ENCODE measurements at places on chromosomes 5 and 9.

- DNase-seq, result no peak
Measured at GRCh38 chr9:132474253-132474652, 64.2 kb downstream of the CFAP77 start.

DNA sequence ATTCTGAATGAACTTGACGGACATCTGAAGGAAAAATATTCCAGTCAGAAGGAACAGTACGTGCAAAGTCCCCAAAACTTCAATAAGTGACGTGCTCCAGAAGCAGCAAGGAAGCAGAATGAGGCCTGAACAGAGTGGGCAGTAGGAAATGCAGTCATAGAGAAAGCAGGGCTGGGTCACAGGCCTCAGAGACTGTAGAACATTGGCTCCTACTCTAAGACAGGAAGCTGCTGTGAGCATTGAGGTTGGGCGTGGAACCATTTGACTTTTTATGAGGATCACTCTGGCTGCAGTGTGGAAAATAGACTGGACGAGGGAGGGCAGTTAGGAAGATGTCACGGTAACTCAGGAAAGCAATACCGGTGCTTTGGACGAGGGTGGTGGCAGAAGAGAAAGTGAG, 64.0 kb downstream of the DOCK8 start:
- no peak for DNase-seq

- DNase-seq, result no peak
Measured at GRCh38 chr9:26470284-26470683, 422.3 kb downstream of the CAAP1 start.

DNA sequence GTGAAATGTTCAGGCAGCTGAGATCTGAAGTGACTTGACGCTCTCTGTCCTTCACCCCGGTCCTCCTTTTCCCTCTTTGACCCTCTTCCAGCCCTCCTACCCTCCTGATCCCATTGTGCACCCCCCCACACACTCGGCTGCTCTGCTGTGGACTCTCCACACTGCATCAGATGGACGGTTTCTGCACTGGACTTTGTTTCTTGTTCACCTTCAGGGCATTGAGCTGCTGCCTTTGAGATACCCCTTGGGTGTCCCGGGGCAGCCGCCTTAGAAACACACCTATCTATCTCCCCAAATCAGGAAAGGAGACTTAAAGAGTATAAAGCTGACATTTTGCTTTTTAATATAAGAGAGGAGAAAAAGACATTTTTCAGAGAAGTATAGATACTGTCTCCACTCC, 27.5 kb downstream of the AMBP start:
- no peak for DNase-seq

DNA sequence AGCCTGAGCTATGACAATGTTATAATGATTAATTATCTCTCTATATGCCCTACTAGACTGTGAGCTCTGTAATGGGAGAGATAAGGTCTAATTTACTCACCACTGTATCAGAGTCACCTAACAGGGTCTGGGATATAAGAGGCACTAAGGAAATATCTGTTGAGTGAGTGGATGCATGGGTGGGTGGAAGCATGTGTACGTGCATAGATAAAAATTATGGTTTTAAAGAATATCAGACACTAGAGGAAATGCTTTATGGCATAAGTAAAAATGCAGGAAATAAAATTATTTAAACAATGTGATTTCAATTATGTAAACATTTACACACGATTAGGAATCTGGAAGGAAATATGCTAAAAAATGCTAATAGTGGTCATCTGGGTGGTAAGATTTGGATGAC, 137.8 kb downstream of the SPOCK1 start:
- no peak for DNase-seq

- DNase-seq, result no peak
Measured at GRCh38 chr5:15283076-15283475, 216.9 kb upstream of the FBXL7 start.

DNA sequence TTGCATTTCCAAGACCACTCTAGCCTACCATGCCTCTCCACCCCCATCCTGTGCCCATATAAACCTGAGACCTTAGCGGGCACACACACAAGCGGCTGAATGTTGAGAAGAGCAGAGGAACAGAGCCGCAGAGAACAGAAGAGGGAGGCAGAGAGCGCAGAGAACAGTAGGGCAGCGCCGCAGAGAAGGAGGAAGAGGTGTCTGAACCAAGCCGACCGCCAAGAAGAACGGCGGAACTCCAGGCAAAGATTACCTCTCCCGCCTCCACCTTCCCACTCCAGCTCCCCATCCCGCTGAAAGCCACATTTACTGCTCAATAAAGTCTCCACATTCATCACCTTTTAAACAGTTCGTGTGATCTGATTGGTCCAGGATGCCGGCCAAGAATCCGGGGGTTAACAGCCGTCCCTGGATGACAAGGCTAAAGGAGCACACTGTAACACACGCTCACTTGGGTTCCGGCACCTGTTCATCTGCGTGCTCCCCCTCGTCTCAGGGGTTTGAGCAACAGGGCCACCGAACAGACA, 33.2 kb downstream of the GRIN3A start:
- DNase-seq, result no peak

GRCh38 chr9:128902351-128903078, 18.3 kb upstream of the PHYHD1 start:
- DNase-seq, result no peak

DNA sequence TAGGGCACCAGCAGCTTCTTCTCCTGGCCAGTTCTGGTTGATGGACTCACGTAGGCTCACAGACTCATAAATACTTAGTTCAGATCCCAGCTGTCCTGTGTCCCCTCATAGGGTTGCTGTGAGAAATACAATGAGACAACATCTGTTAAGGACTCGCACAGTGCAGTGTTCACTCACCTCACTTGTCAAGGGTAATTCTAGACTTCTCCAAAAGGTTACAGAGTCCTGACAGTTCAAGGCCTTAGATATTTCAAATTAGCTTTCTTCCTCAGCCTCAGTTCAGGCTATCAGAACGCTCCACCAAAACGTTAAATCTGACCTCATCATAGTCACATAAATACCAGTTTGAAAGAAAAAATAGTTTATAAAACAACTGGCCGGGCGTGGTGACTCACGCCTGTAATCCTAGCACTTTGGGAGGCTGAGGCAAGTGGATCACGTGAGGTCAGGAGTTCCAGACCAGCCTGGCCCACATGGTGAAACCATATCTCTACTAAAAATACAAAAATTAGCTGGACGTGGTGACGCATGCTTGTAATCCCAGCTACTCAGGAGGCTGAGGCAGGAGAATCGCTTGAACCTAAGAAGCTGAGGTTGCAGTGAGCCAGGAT, 106.3 kb downstream of the UGCG start:
- DNase-seq, result no peak

GRCh38 chr5:180289966-180290365, 1.9 kb downstream of the MAPK9 start:
- no peak for DNase-seq

- DNase-seq, result peak; percentile 28
Measured at GRCh38 chr9:94811074-94811473, 84.6 kb downstream of the AOPEP start.

DNA sequence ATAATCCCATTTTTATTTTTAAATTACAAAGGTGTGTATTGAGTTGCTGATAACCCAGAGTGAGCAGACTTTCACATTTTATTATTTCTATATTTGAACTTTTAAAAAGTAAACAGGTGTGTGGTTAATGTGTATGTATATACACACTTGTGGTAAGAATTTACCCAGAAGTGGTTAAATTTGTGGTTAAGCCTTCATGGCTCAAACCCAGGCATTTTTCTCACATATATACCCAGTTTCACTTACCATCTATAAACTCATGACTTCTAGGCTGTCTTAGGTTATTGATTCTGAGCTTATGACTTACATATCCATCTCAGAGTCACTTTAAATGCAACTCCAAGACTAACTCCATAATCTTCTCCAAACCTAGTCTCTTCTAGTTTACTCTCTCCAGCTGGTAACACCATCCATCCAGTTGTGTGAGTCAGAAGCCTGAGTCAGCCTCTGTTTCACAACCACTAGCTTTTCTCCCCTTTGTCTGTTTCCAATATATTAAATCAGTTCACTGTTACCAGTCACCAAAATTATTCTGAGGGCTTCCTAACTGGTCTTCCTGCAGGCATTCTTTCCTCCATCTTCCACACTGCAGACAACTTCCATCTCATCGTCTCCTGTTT, 20.2 kb downstream of the ZBED3 start:
- no peak for DNase-seq

GRCh38 chr9:38380230-38380871, 12.2 kb upstream of the ALDH1B1 start:
- DNase-seq, result peak; percentile 52

- DNase-seq, result no peak
Measured at GRCh38 chr5:79938468-79938867, 52.6 kb downstream of the MTX3 start.

GRCh38 chr5:135467871-135468485, 15.8 kb upstream of the TIFAB start:
- no peak for DNase-seq

DNA sequence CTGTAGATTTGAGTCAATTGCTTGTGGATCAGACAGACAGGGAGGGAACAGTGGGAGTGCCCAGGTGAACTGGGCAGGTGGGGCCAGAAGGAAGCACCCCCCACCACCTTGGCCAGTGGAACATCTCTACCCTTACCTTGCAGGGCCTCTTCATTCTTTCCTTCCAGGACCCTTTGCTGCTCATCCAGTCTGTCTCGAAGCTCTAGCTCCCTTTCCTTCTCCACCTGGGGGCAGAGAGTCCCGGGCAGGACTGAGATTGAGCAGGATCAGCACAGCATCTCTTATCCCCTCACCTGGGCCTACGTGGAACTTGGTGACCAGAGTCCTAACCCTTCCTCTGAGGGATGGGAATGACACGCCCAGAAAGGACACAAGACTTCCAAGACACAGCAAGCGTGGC, 25.0 kb downstream of the CCDC69 start:
- no peak for DNase-seq

- no peak for DNase-seq
Measured at GRCh38 chr5:95878417-95879323, 56.1 kb upstream of the GLRX start.

DNA sequence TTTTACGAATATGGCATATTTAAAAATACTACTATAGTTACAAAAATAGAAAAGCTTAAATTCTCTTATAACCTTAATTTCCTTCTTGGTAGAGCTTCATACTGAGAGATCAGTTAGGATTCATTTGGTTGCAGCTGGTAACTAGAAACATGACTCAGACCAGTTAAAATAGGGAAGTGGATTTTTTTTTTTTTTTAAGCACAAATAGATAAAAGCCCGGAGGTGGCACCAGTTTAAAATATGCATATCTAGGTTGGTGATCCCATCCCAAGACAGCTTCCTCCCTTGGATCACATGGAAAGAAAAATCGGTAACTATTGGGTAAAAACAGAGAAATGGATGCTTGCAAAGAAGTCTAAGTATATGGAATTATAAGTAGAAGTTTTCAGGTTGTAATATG, 1634.3 kb downstream of the MAT2B start:
- DNase-seq, result no peak

GRCh38 chr9:89236955-89237573, 58.4 kb upstream of the SHC3 start:
- DNase-seq, result no peak

DNA sequence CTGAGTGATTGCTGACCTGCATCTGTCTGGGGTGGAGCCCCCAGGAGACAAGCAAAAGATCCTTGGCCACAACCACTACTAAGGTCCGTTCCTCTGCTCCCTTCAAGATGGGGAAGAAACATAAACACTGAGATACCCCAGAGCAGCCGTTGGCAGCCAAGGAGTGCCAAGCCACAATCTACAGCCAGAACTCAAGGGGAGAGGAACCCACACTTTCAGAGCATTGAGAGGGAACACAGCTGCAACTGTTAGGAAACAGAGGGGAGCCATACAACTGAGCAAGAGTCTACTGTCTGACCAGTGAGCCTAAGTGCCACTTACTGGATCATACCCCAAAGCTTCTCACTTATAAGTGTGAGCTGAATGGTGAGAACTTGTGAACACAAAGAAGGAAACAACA, 44.6 kb upstream of the ADRB2 start:
- DNase-seq, result no peak

DNA sequence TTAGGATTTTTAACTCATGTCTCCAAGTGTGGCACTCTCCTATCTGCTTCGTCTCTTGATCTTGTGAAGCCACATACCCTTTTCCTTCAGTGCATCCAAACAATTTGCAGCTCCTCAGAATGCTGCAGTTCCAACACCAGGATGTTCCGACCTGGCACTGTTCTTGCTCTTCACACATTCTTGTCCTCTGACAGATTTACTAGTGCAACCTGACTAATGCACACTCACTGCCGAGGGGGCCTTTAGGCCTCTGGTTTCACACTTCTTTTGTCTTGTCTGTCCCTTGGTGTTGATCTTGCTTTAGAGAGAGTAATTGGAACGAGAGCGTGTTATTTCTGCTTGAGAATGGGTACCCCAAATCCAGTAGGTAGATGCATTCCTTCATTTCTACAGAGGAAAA, 15.0 kb downstream of the ARHGAP26 start:
- DNase-seq, result no peak

GRCh38 chr9:36080519-36080918, 43.8 kb downstream of the RECK start:
- DNase-seq, result no peak

- DNase-seq, result no peak
Measured at GRCh38 chr9:70133253-70134208, 89.9 kb downstream of the MAMDC2 start.

- DNase-seq, result no peak
Measured at GRCh38 chr9:93080406-93080805, 15.6 kb upstream of the CARD19 start.

GRCh38 chr5:90746119-90746518, 187.5 kb downstream of the ADGRV1 start:
- DNase-seq, result no peak

- no peak for DNase-seq
Measured at GRCh38 chr9:20584968-20585643, 37.2 kb downstream of the MLLT3 start.

DNA sequence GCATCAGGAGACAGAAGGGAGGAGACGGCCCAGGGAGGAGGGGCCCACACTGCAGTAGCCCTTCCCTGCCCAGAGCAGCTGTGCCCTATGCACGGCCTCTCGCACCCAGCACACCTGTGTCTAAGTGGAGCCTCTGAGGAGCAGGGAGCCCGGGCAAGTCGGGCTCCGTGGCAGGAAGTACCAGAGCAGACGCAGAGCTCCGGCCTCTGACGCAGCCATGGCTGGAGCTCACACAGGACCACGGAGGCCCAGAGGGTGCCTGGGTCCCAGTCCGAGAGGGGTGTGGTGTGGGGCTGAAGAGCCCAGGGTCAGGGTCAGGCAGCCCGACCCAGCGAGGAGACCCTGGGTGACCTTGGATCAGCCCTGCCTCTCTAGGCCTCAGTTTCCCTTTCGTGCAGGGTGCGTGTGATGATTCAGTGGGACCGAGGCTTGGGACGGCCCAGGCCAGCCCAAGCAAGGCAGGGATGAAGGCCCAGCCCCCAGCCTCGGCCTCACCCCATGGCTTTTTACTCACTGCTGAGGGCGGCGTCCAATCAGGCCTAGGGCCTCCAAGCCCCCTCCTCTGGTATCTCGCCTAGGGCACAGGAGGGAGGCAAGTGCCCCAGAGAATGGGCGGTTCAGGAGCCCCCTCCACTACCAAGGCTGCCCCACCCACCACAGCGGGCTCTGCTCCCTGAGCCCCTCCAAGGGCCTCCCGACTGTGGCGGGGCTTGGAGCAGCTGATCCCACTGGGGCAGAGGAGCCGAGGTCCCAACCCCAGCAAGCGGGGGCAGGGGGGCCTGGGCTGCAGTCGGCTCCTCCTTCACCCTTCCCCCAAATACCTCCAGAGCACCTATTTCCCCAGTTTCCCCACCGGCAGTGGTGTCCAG, 4.3 kb upstream of the AGPAT2 start:
- no peak for DNase-seq

All from NCI-H748 treated with DMSO at 0.1 percent for 48 hours (cell line).